T-helper 17 cell (primary cell): ENCODE measurements at places on chromosomes 6 and 20.
A peak's percentile ranks its signal among the peaks of the same experiment; 100 is the strongest.

- DNase-seq, result no peak
These were observed 338.7 kb upstream of the ARID1B start for GRCh38 chr6:156438350-156438923.

- no peak for DNase-seq
These were observed 1.4 kb downstream of the FAM83B start for GRCh38 chr6:54847799-54848597.

DNA sequence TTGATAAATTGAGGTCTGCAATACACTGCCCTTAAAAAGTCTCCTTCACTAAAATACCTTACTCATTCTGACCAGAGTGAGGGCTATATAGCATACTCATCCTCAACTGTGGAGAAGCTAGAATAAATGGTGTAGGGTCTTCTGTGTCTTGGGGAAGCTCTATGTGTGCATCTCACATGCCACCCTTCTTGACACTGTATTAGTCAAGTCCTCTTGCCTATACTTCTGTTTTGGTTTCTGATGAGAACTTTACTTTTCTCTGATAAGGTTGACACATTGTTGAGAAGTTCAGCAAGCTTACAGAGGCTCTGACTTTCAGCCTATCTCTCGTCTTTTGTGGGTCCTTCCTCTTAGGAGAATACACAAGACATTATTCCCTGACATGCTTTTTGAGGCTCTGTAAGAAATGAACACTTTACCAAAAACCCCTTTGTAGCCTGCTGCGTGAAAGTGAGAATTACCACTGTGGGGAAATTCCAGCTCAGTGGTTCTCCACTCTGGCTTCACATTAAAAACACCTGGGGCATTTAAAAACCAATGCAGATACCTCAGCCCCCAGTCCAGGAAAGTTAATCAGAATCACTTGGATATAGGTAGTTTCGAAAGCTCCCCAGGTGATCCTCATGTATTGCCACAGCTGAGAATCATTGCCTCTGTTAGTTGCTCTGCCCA lies 372.1 kb upstream of the HS3ST5 start:
- DNase-seq, result no peak

- DNase-seq, result peak; percentile 9
These were observed 568 bp downstream of the PREP start for GRCh38 chr6:105402090-105402938.

DNA sequence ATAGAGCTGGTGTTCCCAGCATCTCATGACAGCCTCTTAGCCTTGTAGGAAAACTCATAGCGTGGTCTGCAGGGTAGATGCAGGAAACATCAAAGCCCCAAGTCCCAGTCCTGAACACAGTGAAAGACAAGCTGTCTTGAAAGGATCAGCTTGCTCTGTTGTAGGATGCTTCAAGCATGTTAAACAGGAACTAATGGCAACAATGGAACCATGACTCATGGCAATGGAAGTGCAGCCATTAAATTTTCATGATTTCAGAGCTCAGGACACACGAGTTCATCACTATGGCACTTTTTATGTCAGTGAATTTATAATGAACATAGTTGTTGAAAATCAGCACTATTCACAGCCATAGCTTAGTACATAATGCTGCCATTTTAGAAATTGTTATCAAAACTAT lies 367.7 kb downstream of the KIF16B start:
- DNase-seq, result no peak
